Body of pancreas (tissue), 4 donors: ENCODE measurements at places on chromosomes 11 and 22.

DNA sequence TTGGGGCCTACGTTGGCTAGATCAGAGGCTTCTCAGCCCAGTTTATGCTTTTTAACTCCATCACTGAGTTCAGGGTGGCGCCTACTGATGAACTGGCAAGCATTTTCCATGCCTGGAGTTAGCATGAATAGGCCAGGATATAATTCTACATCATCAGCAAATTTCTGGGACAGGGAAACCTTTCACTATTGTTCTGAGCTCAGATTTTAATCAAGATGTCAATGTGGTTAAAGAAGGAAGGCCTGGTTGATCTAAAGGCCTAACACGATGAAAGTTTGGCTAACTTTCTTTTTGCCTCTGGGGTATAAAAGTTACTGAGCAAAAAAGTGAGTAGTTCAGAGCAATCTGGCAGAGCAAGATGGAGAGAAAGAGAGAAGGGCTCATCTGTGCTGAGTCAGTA, 21.7 kb upstream of the IFITM3 start:
- DNase-seq, result no peak

- peak; percentile 22 for DNase-seq
Measured at GRCh38 chr22:35477911-35478582, 62.6 kb upstream of the RASD2 start.

- no peak for DNase-seq
Measured at GRCh38 chr11:63491240-63491587, 247 bp upstream of the PLAAT5 start.

DNA sequence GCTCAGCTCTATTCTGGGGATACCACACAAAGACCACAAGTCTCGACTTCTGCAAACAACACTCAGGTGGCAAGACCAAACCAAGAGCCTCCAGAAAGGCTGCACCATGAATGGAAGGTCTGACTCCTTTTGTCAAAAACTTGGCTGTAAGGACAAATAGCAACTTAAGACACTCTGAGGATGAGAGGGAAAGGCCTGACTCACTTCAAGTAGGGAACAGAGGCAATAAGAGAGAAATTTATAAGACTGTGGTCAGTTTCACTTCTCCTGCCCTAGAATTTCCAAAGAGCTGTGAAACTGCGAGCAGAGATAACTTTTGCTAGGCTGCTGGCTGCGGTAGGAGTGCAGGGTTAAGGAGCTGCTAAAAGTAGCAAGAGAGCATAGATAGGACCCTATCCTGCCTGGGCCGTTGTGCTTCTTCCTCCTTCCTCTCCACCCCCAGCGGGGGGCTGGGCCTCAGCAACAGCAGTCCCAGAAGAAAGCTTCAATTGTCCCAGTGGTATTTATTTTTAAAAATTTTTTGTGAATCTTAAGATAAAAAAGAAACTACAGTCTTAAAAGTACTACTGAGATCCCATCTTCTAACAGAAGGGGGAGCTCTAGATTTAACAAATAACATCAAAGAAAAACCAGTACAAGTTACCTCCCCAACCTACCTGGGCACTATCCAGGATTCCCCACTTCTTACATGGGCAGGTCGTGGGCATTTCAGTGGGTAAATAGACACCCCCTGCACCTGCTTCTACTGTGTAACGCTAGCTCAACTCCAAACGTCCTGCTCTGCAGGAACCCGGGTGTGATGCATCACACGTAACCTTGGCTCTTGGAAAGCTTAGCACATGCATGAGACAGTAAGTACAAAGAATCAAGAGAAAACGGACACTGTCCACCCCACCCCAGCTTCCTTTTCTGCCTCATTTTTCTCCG, 66.4 kb downstream of the SGSM3 start:
- no peak for DNase-seq

DNA sequence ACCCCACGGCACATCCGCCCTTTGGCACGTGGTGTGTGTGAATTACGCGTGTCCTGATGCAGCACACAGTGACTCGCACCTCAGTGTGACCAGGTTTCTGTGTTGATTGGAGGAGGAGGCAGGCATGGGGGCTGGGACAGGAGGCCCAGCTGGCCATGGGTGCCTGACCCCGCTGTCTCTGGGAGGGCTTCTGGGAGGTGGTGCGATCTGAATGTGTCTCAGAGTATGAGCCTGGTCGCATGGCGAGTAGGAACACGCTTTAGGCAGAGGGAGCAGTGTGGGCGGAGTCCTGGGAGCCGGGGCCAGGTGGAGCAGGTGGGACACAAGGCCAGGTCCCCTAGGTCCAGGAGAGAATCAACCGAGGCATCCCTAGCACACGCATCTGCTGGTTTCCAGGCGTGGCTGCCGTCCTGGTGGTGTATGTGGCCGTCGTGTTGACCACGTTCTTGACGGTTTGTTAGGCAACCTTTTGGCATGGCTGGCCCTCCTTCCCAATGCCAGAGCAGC, 5.7 kb downstream of the GRAMD4 start:
- no peak for DNase-seq

- DNase-seq, result no peak
Measured at GRCh38 chr22:50136581-50137015, 33.9 kb upstream of the PANX2 start.

GRCh38 chr22:30649430-30650007, 13.9 kb downstream of the SLC35E4 start:
- DNase-seq, result peak; percentile 18

- DNase-seq, result peak; percentile 76
Measured at GRCh38 chr11:126310200-126310991, 6.5 kb downstream of the DCPS start.

- no peak for DNase-seq
Measured at GRCh38 chr11:31996159-31996881, 94.6 kb upstream of the RCN1 start.

DNA sequence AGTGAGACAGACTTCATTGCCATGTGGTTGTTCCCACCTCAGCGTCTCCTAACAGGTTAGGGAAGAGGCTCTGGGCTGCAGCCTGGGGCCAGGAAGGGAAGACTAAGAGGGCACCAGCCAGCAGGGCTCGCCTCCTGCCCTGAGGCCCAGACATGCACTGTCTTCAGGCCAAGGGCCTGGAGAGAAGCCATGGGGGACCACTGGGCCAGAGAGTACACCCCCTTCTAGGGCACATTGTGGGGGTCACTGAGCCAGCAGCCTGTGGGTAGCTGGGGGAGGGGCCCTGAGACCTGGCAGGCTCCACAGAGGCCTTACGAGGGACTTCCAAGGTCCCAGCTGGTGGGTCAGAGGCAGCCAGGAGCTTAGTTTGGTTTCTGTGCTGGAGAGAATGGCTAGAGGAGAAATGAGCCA, 25.0 kb upstream of the MYRF start:
- DNase-seq, result no peak

DNA sequence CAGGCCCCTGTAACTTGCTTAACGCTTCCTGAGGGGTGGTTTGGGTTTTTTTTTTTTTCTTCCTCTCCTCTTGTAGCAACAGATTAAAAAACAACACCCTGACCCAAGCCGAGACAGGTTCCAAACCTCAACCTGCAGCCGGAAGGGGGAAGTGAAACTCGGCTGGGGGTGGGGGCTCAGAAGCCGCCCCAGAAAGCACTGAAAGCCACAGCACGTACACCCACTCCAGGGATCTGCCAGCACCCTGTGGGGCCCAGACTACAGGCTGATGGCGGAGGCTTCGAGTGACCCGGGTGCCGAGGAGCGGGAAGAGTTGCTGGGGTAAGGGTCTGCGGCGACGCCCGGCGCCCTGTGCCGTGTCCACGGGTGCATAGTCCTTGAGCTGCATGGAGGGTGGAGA, at the start of gene LSP1:
TSS of gene LSP1 (plus strand) at position 208 of the 400 bp plus-strand sequence. CDS start at position 269, 61 bp downstream.
- DNase-seq, result peak; percentile 52

- DNase-seq, result peak; percentile 75
Measured at GRCh38 chr22:26550498-26551033, 38.3 kb upstream of the TFIP11 start.

GRCh38 chr11:134659882-134660281, 247.8 kb upstream of the B3GAT1 start:
- no peak for DNase-seq

GRCh38 chr11:86918973-86919372, 36.2 kb downstream of the FZD4 start:
- DNase-seq, result no peak

DNA sequence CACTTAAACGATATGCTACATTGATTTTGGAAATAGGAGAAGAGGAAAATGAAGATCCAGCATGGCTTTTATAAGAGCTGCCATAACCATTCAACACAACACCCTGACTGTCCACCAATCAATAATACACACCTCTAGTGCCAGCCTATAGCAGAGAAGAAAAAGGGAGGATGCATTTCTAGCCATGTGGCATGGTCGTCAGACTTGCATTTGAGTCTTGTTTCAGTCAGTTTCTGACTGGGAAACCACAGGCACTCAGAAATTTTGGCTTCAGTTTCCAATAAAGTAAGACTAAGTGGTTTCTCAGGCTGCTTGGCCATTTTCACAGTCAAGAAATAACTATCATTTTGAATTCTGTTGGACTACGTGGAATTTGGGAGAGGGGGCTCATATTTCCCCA, 523.5 kb upstream of the LRRC4C start:
- DNase-seq, result no peak

GRCh38 chr22:42895541-42895981, 38.5 kb upstream of the ARFGAP3 start:
- no peak for DNase-seq

- DNase-seq, result no peak
Measured at GRCh38 chr11:70210530-70210929, 7.4 kb downstream of the FADD start.

DNA sequence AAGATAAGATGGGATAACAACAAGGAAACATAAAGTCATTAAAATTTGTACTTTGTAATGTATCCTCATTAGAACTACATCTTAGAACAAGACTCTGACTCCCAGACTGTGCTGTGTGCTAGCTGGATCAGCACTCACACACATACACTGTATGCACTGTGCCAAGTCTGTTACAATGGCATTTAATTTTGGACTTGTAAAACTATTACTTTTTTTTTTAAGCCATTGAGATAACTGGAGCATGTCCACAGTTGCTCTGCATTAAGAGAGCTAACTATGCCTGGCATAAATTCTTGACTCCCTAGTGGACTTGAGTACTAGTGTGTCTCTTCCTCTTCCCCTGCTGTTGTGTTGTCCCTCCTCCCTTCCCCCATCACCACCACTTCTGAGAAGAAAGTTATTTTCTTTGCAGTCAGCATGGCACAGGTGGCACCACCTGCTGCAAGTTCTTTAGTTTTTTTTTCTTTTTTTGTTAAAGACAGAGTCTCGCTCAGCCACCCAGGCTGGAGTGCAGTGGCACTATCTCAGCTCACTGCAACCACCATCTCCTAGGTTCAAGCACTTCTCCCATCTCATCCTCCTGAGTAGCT, 268.6 kb downstream of the TMEM135 start:
- DNase-seq, result no peak
